Kidney tubule cell (primary cell): ENCODE measurements at places on chromosomes 12 and 14.
A peak's percentile ranks its signal among the peaks of the same experiment; 100 is the strongest.

- DNase-seq, result no peak
These were observed 6.3 kb downstream of the TRAFD1 start for GRCh38 chr12:112131686-112132085.

- no peak for DNase-seq
These were observed 22.1 kb upstream of the CD69 start for GRCh38 chr12:9782547-9783382.

DNA sequence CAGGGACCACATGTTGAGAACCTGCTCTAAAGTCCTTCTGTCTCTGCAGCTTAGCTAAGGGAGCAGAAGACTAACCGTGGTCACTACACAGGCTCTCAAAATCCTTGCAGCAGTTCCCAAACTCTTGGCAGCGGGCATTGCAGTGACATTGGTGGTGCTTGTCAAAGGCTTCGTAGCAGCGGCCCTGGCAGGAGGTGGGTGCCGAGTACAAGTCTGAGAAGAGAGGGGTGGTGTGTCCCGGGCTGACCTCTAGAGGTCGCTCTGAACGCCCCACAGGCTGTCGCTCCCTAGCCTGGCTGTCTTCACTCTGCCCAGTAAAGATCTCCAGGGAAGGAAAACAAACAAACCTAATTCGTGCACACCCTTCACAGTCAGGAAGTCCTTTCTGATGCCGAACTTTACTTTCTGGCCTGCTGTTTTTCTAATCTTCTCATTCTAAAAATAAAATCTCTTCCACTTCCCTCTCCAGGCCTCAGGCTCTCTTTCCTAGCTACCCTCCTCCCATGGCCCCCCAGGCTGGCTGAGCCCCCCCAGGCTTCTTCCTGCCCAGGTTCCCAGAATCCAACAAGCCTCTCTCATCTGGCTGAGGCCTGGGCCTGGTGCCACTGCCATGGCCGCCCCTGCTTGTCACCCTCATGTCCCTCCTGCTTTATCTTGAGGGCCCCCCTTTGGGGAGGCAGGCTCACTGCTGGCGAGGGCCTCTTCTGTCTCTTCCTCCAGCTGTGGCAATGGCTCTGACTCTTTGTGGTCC, 7.7 kb downstream of the ENDOU start:
- DNase-seq, result peak; percentile 68

- DNase-seq, result no peak
These were observed 282.9 kb upstream of the FLRT2 start for GRCh38 chr14:85247071-85247470.

GRCh38 chr14:89237921-89238529, 179.0 kb downstream of the FOXN3 start:
- no peak for DNase-seq

GRCh38 chr12:33192226-33192625, 247.4 kb downstream of the SYT10 start:
- no peak for DNase-seq

DNA sequence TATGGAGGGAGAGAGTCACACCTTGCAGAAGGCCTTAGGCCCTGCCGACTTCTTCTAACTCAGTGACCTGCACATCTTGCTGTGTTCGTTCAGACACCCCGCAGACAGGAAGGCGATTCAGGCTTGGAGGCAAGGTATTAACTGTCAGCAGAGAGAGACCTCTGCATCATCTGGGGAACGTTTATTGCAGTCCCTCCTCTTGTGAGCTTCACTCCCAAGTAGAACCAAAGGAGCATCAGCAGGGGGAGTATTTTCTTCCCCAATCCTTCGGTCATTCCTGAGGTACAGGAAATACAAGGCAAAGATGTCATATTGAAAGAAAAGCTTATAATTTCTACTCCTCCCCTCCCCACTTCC, 217.9 kb downstream of the CRADD start:
- no peak for DNase-seq

GRCh38 chr12:109165599-109165998, 49.2 kb downstream of the ACACB start:
- DNase-seq, result peak; percentile 4

- DNase-seq, result no peak
These were observed 380.1 kb downstream of the NOVA1 start for GRCh38 chr14:26217778-26218177.

DNA sequence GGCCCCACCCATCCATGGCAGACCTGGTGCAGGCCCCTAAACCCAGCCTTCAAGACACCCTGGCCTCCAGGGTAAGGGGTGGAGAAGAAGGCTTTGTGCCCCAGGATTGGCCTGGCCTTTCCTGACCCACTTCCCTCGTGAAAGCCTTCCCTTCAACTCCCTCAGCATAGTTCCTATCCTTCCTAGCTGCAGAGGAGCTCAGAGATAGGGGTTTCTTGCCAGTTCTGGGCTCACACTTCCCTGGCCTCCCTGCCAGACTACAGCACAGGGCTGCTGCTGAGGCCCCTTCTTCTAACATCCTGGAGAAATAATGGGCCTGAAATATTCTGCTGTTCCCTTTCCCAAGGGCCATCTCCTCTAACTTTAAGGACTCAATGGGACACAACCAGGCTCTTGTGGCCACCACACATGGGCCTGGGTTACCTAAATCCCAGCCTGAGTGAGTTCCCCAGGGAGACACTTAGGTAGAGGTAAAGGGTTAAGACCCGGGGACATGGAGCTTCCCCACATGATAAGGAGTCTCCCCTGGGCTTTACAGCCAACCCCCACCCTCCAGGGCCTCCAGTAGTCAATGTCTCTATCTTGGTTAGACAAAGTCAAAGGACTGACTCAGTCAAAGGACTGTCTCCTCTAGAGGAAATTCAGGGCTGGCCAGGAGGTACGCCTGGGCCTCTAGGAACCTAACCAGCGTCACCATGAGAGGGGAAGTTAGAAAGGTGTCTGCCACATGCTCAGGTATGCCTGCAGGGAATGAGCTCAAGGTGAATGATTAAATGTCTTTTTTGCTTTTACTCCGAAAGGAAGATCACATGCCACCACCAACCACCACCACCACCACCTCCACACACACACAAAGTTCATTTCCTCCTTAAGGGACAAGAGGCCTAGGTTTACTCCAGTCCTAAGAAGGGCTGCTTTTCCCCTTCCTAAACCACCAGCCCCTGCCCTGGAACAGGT, 7.1 kb downstream of the ZFP36L1 start:
- DNase-seq, result peak; percentile 98

GRCh38 chr14:61471297-61472005, 150.1 kb downstream of the PRKCH start:
- DNase-seq, result peak; percentile 23

DNA sequence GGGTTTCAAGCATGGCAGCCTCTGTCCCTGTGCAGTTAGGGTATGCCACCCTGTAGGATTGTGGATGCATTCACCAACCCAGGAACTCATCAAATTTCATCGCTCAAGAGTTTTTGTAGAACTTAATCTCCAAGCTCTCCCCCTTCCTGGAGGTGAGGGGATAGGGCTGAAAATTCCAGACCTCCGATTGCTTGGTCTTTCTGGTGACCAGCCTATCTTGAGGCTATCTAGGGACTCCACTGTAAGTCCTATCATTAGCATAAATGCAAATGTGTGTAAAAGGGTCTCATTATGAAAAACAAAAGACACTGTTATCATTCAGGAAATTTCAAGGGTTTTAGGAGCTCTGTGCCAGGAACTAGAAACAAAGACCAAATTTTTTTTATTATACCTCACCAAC, 244.0 kb downstream of the DUSP6 start:
- no peak for DNase-seq

DNA sequence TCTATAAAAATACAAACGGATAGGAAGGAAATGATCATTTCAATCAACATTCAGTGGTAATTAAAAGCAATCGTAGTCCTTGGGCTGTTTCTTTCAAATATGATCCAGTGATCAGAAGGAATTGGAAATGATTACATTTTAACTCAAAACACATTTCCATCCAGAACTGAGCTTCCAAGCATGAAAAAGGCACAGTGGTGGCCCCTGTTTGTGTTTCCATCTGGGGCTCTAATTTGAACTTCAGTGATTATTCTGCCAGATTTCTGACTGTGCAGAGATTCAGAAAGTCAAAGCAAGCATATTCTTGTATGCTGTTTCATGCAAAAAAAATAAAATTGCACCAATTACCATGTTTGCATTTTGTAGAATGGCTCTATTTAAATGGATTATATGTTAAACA, 157.0 kb upstream of the LMNTD1 start:
- no peak for DNase-seq

DNA sequence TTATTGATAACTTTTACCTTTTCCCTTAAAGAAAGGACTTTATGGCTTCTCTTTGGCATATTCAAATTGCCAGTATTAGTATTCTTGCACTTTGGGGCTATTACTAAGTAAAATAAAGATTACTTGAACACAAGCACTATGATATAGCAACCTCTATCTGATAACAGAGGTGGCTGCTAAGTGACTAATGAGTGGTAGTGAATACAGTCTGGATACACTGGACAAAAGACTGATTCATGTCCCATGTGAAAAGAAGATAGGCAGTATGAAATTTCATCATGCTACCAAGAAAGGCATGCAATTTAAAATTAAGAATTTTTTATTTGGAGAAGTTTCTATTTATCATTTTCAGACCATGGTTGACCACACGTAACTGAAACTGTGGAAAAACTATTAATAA, 399.9 kb downstream of the FSCB start:
- no peak for DNase-seq

- DNase-seq, result no peak
These were observed 63.3 kb downstream of the DUSP6 start for GRCh38 chr12:89288959-89289358.

DNA sequence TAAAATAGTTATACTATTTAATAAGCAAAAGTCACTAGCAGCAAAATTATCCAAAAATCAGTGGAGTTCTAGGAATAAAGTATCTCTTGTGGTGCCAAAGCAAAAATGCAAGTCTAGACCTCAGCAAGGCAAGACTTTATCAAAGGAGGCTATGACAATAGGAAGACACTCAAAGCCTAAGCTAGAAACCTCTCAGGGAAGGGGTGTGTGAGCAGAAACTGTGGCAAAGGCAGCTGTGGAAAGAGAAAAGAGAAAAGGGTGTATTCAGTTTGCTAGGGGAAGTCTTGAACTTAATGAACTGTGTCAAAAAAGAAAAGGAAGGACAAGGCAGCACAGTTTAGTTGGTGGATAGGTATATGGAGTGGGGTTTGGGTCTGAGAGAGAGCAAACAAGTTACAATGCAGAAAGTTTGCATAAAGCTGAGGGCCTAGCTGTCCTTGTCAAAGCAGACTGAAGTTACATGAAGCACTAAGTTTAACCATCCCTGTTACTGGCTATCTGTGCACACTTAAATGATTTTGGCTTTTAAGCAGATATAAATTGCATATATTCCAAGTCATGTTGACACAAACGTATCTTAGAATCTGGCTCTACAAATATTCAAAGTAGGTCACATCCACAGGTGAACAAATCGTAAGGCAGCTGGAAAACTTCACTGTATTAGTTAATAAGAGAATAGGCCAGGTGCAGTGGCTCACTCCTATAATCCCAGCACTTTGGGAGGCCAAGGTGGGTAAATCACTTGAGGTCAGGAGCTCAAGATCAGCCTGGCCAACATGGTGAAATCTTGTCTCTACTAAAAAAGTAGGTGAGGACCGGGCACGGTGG, 31.0 kb upstream of the AMN1 start:
- no peak for DNase-seq

DNA sequence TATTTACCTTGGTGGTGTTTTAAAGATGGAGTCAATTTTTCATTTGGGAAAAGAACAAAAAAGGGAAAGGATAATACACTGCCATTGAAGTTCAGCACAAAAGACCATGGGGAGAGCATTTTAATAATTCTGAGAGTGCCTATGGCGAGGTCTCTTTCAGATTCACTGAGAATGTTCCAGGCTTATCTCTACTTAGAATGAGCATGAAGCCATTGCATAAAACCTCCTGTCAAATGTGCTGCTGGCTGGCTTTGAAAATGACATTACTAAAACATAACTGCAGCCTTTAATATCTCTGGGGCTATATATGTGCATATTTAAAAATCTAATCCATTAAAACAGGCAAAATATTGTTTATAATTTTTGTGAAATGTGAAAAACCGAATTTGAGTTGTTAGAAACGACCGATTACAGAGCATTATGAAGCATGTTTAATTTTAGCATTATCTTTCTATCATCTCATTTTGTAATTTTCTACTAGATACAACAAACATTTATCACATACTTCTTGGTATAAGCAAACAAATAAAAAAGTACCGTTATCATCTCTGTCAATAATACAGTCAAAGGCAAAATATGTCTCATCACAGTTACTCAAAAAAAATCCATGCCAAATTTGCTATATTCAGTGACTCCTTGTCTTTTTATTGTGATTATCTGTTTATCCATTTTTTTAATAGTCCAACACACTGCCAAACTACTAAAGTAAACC, 45.7 kb upstream of the YARS2 start:
- no peak for DNase-seq

DNA sequence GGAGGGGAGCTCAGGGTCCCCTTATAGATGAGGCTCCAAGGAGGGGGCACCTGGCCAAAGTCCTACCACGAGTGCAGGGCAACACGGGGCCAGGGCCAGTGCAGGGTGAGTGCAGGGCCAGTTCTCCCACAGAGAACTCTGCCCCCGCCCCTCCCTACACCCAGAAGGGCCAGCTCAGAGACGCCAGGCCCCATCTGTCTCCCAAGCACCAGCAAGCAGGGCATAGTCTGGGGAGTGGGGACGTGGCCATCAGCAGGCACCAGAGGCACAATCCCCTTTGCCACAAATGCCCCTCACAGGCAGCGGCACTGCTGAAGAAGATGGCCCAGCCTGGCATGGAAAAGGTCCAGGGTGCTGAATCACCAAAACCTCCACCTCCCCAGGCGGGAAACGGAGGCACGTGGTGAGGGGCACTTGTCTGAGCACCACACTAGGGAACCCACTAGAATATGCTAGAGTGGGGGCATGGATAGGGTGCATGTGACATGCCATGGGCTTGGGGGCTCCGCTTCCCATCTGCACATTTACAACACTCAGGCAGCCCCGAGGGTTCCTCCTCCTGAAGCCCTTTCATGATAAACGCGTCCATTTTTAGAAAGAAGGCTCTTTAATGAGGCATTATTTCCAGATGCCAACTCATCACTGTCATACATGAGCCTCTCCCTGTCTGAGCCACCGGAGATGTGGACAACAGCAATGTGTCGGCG, 17.8 kb downstream of the CCDC85C start:
- DNase-seq, result no peak

DNA sequence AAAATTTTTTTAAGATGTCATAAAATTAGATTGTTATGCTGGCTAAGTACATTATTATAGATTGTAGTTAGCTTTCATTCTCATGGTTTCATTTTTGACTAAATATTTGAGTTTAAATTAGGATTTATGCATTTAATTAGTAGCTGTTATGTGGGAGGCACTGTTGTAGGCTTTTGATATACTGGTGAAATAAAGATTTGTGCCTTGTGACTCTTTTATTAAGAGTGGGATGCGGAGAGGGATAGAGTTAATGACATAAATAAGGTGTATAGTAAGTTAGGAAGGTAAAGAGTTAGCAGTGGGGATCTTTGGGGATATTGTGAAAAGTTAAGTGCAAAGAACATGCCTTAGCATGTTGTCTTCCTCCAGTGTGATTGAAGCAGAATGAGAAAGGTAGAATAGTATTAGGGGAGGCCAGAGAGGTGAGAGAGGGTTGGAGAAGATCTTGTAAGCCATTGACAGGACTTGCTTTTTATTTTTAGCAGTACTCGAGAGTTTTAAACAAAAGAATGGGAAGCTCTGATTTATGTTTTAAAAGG, 8.8 kb downstream of the ARHGAP5 start:
- DNase-seq, result no peak

- peak; percentile 3 for DNase-seq
These were observed 3.7 kb downstream of the HOXC10 start for GRCh38 chr12:53988541-53989226.
